Activated CD4-positive, alpha-beta T cell treated with anti-CD3 and anti-CD28 coated beads, Interleukin-2, amount 50 U/mL, for 1 hour (primary cell): ENCODE measurements at places on chromosomes 6 and 20.
A peak's percentile ranks its signal among the peaks of the same experiment; 100 is the strongest.

- no peak for DNase-seq
Measured at GRCh38 chr20:25278636-25279361, 30.9 kb downstream of the PYGB start.

DNA sequence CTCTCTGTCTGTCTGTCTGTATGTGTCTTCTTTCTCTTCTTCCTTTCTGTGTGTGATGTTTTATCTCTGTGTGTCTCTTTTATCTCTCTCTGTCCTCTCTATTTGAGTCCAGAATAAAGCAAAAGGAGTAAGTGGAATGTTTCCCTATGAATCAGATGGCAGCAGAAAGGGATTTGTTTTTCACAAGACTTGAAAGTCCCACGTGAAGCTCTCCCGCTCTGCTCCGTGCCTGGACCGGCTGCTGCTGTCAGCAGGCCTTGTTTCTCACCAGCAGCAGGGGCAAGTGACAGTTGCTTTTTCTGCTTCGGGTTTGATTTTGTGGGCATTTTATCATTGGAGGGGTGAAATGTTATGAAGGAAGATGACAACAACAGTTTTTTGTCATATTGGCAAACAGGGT is 212.7 kb downstream of the PACRG start:
- DNase-seq, result no peak

DNA sequence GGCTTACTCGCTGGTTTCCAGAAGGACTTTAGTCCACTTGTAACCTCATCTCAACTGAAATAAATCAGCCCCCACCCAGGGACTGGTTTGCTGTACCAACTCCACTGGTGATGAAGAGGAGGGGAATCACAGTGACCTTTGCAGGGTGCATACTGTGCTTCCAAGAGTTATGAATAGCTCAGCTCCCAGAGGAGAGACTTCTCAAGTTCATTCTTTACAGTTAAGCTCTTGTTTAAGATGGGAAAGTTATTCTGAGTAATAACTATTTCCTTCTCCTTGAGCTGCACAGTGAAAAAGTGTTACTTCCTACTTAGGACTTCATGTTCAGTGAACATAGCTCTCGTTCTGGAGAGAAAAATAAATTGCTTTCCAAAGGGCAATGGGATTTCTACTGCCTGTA is 166.5 kb upstream of the ECI2 start:
- DNase-seq, result no peak

GRCh38 chr6:89085409-89086205 is 5.1 kb downstream of the PNRC1 start:
- no peak for DNase-seq

DNA sequence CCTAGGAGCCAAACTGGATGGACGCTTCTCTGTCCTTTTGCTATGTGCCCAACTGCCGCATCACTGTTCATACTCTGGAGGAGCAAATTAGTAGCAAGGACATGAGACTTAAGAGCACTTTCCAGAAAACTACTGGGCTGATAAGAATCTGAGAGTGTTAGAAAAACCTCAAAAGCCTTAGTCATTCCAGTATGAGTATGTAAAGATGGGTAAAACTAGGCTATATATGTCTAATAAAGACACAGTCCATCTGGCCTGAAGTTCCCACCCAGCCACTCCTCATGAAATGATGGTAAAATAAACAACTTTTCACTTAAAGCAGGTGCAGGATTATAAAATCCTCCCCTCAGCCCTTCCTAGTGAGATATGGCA is 30.6 kb downstream of the SHLD1 start:
- no peak for DNase-seq

DNA sequence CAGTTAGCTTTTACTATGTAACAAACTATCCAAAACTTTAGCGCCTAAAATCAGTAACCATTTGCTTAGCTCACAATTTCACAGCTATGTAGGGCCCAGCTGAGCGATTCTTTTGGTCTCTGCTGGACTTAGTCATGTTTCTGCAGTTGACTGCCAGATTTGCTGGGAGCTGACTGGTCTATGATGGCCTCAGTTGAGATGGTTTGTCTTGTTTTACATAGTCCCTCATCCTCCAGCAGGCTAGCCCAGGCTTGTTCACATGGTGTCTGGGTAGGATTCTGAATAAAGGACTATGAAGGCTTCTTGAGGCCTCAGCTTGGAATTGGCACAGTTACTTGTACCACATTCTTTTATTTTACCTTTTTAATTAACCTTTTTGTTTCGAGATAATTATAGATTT is 247.8 kb upstream of the CHD6 start:
- DNase-seq, result no peak

DNA sequence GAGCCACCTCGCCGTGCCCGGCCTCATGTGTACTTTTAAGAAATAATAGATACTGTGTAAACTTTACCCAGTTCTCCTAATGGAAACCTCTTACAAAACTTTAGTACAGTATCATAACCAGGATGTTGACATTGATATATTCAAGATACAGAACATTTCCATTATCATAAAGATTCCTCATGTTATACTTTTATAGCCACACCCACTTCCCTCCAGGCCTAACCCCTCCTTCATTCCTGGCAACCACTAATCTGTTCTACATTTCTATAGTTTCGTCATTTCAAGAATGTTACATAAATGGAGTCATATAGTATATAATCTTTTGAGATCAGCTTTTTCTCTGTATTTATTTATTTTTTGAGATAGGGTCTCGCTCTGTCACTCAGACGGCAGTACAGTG is 52.6 kb upstream of the SALL4 start:
- no peak for DNase-seq

DNA sequence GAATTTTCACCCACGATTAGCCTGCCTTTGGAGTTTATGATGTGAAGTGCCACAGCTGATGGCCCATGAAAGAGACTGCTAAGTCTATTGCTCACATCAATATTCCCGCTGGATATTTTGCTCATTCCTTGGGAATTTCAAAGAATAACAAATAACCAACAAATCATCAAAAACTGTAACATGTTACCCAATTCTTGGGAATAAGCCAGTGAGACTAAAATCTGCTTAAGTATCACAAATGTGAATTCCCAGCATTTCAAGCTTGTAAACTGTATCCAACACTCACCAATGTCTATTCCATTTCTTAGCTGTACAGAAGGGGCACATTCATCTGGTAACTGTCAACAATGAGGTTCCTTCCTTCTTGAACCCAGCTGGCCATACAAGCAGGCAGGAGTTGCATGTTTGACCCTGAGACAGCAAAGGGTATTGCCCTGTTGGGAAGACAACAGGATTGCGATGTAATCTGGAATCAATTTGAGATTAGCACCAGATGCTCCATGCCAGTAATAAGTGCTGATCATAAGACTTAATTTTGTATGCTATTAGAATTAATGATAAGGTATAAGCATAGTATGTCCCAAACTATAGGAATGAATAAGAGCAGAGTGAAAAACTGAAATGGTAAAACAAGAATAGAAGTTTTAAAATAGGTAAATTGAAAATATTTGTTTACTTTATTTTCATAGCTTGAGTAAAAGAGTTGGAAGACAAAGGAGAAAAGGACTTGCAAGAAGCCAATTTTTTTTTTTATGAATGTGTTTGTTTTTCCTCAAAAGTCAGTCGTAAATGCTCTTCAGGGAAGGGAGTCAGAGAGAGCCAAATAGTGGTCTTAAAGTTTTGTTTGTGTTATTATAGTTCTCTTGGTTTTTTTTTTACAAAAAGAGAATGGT is 58.8 kb downstream of the RSPO3 start:
- no peak for DNase-seq

GRCh38 chr6:157443066-157443800 is 62.2 kb downstream of the ZDHHC14 start:
- no peak for DNase-seq

DNA sequence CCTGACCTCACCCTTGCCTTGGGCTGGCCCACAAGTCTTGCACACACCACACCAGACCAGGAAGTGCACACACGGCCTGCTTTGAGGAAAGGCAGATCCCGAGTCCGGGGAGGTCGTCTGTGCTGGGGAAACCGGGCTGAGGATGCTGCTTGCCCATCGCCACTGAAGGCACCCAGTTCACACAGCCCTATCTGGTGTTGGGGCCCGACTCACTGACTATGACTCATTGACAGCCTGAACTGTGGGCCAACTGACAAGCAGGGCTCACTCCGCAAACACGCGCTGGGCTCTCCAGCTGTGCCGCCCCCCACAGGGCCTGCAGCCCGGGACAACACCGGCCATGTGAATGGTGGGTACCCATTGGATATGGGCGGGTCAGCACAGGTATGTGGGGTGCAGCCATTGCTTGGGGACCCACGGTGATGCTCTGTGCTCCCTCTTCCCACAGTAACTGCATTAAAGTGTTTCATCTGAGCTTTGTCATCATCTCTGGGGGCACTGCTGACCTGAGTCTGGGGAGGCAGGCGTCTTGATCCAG is 1.6 kb downstream of the SAMD10 start:
- DNase-seq, result peak; percentile 50

GRCh38 chr20:63635431-63636141 is 8.7 kb upstream of the GMEB2 start:
- DNase-seq, result peak; percentile 70

DNA sequence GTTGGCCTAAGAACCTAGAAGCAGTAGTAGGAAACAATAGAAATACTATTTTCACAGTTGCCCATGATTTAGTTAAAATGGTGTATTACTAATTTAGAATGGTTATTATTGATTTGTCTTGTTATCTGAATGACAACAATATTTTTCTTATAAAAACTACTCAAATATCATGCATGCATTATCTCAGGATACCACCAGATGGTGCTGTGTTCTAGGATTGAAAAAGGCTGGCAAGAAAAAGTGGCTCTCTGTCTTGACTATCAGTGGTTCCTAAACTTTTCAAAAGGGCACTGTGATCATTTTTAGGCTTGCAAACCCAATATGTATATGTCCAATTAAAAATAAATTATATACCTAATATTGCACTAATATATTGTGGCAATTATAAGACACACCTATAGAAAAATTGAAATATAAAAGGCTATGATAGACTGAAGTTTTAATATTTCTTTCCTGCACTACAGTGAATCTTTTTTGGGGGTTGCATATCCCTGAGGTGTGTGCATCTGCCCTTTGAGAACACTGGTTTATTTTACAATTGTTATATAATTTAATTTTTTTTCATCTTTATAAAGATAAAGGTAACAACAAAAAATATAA is 131.7 kb upstream of the MLIP start:
- no peak for DNase-seq

DNA sequence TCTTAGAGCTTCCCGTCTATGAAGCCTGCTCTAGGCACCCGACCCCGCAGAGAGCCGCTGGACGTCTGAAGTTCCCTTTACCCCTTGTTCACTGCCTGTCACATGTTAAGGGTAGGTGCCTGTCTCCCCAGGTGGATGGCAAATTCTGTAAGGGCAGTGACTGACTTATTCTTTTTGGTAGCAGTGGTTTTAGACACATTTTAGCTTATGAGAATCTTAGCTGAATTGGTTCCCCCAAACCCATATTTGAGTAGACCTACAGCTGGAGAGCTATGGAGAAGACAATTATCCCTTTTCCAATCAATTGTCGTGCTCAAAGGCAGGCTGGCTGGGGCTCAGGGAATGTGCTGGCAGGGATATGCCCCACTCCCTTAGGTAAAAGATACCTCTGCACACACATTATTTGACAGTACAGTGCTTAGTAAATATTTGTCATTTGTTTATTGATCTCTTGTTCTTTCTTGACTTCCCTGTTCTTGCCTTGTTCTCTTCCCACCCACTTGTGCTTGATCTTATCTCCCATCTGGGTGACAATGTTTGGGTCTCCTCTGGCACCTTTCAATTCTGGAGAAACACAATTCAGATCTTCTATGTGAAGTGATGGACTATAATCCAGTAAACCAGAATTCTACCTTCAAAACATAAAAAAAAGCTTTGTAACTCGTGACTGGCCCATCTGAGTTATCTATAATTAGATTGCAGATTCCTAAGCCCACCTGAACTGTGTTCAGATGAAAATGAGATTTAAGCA is 114.3 kb upstream of the SLC2A12 start:
- DNase-seq, result no peak

GRCh38 chr20:19858466-19859371 is 100.7 kb downstream of the RIN2 start:
- DNase-seq, result no peak

GRCh38 chr20:35523298-35523888 is 6.1 kb downstream of the C20orf173 start:
- peak; percentile 12 for DNase-seq

- DNase-seq, result no peak
Measured at GRCh38 chr6:38378801-38379200, 260.9 kb downstream of the BTBD9 start.

DNA sequence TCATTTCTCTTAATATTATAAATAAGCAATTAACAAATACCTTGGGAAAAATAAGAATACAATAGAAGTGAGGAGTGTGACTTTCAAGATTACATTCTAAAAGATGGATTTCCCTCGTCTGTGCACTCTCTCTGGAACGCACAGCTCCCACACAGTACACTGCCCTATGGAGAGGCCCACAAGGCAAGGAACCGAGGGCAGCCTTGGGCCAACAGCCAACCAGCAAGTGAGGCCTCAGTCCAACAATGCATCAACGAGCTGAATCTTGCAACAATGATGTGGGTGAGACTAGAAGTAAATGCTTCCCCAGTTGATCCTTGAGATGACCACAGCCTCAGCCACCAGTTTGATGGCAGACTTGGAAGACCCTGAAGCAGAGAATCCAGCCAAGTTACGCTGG is 34.5 kb upstream of the AVP start:
- no peak for DNase-seq

DNA sequence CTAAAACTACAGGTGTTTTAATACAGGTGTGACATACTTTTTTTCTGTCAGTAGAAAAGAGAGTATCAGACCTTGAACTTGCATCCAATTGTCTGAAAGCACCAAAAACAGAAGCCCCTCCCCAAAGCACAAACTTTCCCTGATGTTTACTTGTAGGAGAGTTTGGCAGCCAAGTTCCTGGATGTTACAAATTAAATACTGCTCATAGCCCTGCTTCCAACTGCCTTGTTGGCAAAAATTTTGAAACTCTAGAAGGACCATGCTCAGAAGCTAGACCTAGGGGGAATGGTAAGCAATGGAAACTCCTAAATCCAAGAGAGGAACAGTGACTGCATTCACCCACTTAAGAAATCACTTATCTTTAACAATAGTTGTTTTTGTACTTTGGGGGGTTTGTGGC is 17.0 kb upstream of the ARG1 start:
- DNase-seq, result no peak

DNA sequence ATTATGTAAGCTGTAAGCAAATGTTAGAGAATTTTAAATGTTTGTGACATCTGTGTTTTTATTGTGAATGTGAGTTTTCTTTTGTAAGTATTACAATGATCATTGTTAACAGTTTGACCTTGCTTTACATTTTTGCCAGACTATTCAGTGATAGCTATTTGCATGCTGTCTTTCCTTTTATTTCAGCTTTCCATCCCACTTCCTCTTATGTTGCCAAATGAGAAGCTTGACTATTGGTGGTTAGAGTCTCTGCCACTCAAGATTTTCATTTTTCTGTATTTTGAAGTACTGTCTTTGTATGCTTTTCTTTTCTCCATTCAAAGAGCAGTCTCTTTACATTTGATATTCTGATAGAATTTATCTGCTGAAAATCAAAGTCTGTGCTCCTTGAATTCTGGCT is 104.1 kb downstream of the PRIM2 start:
- DNase-seq, result no peak

- no peak for DNase-seq
Measured at GRCh38 chr6:357261-357790, 34.2 kb upstream of the IRF4 start.

GRCh38 chr6:141265756-141266623 is 866.7 kb upstream of the GJE1 start:
- no peak for DNase-seq

- DNase-seq, result no peak
Measured at GRCh38 chr20:46721476-46721875, 12.0 kb downstream of the SLC2A10 start.
